Activated CD4-positive, alpha-beta T cell treated with anti-CD3 and anti-CD28 coated beads for 1 hour (primary cell): ENCODE measurements at places on chromosomes 3 and 15.

DNA sequence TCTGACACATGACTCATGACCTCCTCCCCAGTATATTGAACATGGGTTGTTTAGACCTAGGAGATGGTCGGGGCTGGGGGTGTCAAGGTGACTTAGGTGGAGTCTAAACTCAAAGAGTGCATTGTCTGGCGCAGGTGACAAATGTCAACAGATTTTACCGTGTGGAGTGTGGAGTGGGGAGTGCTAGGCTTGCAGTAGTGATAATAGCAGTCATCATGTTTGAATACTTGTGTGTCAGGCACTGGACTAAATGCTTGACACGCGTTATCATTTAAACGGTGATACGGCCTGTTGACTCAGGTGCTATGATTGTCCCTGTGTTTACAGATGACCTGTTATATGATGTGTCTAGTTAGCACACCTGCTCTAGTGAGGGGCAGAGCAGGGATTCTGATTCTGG, 30.8 kb downstream of the MUC20 start:
- DNase-seq = no peak

GRCh38 chr15:41866872-41867579, 26.8 kb downstream of the SPTBN5 start:
- DNase-seq = no peak

DNA sequence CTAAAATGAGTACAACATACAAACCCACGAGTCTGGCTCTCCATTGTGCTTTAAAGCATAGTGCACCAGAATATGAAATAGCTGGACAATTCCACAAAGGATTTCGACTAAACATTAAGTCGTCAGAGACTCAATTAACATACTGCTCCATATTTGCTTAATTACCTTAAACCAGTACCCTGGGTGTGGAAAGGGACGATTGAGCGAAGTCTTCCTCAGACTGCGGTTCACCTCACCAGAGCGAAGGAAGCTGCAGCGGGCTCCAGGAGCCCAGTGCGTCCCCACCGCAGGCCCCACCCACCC, 218 bp upstream of the TRPC1 start:
- DNase-seq = no peak

GRCh38 chr15:99264125-99264524, 12.8 kb downstream of the LRRC28 start:
- no peak for DNase-seq

DNA sequence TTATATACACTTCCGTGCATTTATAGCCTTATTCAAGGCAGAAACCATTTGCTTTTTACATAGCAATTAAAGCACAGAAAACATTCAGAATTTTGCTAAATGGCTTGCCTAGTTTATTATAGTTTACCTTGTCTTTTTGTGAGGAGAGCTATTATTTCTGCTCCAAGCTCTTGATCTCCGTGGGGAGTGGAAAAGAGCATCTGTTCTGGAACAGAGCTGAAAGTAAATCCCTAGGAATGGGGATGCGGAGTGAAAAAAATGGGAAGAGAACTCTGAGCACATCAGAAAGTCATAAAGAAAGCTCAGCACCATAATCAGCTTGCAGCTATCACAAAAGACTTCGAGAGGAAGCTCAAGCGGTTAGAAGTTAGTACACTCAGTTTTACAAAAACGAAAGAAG, 1006.7 kb downstream of the ROBO2 start:
- DNase-seq = no peak

GRCh38 chr15:85976986-85977385, 102.7 kb upstream of the AGBL1 start:
- no peak for DNase-seq

DNA sequence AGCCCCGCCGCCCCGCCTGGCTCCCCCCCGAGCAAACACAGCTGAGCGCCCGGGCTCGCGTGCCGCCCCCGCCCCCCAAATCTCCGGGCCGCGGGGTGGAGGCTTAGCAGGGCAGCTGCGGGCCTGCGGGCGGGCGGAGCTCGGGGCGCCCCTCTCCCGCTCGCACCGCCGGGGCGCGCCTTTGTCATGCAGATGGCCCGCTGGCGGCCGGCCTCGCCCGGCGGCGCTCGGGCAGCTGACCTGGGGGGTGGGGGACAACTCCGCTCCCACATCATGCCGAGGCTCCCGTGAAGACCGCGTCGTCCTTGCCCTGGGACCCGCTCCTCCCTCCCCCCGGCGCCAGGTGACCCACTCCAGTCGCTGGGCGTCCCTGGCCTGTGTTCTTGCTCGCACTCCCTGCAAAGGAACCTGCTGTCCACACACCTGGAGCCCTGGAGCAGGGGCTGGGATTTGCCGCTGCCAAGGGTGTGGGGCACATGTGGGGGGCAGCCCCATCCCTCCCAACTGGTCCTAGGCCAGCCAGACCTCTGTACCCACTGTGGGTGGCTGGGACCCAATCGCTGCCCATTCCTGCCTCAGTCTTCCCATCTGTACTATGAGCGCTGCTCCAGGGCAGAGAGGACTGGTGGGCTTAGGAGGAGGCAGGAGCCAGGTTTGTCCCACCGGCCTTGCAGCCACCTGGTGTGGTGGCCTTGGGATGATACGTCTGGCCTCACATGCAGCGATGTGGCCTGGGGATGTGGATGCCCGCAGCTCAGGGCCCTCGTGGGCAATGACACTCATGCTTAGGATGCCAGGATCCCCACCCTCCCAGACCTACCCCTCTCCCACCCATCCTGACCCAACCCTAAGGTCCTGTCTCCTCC, 33.5 kb downstream of the DNAJB8 start:
- no peak for DNase-seq

- no peak for DNase-seq
Observed at GRCh38 chr3:42179110-42179725, 86.8 kb downstream of the CCK start.

DNA sequence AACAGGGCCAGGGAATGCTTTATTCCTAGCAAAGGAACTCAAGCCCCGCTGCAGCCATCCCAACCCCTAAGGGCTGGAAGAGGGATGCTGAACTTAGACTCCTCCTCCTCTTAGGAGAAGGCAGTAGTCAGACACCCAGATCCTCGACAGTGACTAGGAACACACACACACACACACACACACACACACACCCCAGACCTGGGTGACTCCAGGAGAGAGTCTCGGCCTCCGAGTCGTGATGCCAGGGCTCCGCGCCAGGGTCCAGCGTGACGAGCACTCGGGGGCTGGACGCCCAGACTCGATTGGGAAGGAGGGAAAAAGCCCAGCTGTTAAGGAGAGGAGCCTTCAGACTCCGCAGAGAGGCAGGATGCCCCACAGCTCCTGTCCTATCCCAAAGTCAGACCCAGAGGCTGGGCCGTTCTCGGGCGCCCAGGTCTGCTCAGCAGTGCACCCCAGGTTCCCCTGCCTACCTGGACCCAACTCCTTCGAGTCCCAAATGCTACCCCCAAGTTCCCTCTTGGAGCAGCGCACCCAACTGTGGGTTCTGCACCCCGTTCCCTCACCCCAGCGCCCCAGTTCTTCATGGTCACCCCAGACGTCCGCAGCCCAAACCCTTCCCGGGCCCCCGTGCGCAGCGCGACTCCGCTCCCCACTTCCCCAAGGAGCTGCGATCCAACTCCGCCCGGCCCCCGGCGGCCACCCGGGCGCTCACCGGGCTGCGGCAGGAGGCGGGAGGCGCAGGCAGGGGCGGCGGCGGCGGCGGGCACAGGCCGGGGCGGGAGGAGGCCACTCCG, 421 bp downstream of the BMF start:
- DNase-seq = no peak

DNA sequence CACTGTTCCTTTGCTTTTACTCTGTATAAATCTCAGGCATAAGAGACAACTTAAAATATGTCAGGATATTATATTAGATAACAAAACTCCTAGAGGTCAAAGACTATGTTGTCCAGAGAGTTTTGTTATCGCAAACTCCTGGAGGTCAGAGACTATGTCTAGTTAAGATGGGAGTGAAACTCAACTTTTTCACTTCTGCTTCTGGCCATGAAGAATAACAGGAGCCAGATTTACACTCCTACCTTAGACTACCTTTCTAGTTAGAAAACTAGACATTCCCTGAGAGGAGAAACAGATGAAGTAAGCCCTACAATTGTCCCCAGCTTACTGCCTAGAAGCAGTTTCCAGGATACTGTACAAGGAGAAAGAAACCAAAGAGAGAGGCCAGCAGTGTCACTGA, 255.4 kb upstream of the UBE2E1 start:
- no peak for DNase-seq

- DNase-seq = no peak
Observed at GRCh38 chr3:122091602-122092295, 36.6 kb downstream of the CD86 start.

GRCh38 chr15:73022161-73022560, 30.1 kb upstream of the NEO1 start:
- DNase-seq = no peak

DNA sequence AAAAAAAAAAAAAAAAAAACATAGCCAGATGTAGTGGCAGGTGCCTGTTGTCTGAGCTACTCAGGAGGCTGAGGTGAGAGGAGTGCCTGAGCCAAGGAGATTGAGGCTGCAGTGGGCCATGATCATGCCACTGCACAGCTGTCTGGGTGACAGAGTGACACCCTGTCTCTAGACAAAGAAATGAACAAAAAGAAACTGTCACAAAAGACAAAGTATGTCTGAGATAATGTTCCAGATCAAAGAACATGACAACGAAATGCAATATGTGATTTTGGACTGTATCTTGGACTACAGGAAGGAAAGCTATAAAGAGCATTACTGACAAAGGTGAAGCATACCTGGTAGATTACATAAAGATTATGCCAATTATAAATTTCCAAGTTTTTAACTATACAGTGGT, 862.8 kb downstream of the ROBO2 start:
- no peak for DNase-seq

- DNase-seq = no peak
Observed at GRCh38 chr3:183880121-183880520, 4.6 kb downstream of the PARL start.

GRCh38 chr15:34799149-34800101, 4.1 kb upstream of the ACTC1 start:
- no peak for DNase-seq

GRCh38 chr3:55620351-55621025, 133.4 kb upstream of the WNT5A start:
- DNase-seq = no peak

GRCh38 chr15:42800731-42801474, 64.0 kb upstream of the CDAN1 start:
- DNase-seq = no peak
